Activated CD4-positive, alpha-beta memory T cell treated with anti-CD3 and anti-CD28 coated beads for 36 hours (primary cell): ENCODE measurements at places on chromosomes 3 and 15. TPM values are rescaled to one million over a fixed set of nuclear protein-coding genes. Genes with fewer than 3 reads are reported as not detected.

- DNase-seq = no peak
These were observed 775.8 kb downstream of the ZNF385D start for GRCh38 chr3:20975188-20975651.

- no peak for DNase-seq
These were observed 26.6 kb upstream of the THSD4 start for GRCh38 chr15:71088683-71089082.

ROPN1 gene
- not detected for total RNA-seq

- no peak for DNase-seq
These were observed 141.7 kb downstream of the RPLP1 start for GRCh38 chr15:69593981-69594966.

DNA sequence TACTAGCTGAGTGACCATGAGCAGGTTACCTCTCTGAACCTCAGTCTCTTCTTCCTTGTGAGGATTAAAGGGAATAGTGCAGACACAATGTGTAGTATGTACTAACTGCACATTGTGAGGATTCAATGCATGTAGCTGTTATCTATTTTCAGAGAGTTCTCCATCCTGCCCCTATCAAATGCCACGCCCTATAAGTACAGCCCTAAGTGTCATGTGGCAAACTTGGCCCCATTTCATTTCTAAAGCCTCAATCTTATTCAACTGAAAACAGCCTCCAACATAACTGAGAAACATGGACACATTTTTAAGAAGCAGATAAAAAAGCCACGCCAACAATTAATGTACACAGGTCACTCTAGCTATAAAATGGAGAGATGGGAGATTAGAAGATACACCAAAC lies 220.0 kb downstream of the TBL1XR1 start:
- no peak for DNase-seq

CACNA2D2 gene
- total RNA-seq = 0.69 TPM

- peak; percentile 46 for DNase-seq
These were observed at the start of gene MRAS for GRCh38 chr3:138347960-138348753. Gene MRAS, plus strand, starts transcription at chr3:138348579. Its CDS starts 24,305 bp downstream, at chr3:138372884.

HRH1 gene
- 2.9 TPM for total RNA-seq

FILIP1L gene
- total RNA-seq = 0.17 TPM

DNA sequence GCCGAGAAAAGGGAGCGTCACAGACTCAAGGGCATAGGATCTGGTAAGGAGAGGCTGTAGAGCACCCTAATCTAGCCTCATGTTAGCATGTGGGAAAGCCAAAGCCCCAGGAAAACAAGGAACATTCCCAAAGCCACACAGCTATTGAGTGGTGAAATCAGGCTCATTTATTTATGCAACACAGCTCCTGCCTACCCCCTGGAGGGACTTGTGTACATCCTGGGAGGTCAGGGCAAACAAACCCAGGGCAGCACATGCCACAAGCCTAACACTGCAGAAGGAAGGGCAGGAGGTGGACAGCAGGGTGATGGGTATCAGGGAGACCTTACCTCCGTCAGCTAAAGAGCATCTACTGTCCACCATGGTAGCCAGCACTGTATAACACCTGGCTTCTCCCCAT lies 283.5 kb downstream of the RPLP1 start:
- DNase-seq = no peak

MYZAP gene
- 0.55 TPM for total RNA-seq

DNA sequence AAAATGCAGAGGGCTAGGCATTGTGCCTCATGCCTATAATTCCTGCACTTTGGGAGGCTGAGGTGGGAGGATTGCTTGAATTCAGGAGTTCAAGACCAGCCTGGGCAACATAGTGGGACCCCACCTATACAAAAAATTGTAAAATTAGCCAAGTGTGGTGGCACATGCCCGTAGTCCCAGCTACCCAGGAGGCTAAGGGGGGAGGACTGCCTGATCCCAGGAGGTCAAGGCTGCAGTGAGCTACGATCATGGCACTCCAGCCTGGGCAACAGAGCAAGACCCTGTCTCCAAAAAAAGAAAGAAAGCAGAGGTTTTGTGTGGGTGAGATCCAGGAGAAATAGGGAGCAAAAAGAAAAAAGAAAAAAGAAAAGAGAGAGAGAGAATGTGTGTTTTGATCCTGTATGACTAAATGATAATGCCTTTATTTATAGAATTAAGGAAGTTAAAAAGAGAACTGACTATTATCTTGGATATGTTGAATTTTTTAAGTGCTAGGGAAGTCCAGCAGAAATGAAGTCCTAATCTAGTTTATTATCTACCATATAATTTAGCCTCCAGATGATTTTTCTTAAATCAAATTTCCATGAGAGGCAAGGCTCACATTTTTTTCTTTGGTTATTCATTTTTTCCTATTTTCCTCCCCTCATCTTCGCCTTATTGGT lies 4.8 kb downstream of the TTBK2 start:
- DNase-seq = no peak

DET1 gene
- total RNA-seq = 1.9 TPM

- DNase-seq = no peak
These were observed 72.5 kb upstream of the AGTR1 start for GRCh38 chr3:148625095-148625736.

GDPGP1 gene
- 9.2 TPM for total RNA-seq

GRCh38 chr3:122536632-122537001 lies 21.9 kb upstream of the KPNA1 start:
- DNase-seq = no peak

DISP2 gene
- 0.02 TPM for total RNA-seq

GRCh38 chr3:178341636-178342035 lies 194.6 kb upstream of the KCNMB2 start:
- no peak for DNase-seq

DNA sequence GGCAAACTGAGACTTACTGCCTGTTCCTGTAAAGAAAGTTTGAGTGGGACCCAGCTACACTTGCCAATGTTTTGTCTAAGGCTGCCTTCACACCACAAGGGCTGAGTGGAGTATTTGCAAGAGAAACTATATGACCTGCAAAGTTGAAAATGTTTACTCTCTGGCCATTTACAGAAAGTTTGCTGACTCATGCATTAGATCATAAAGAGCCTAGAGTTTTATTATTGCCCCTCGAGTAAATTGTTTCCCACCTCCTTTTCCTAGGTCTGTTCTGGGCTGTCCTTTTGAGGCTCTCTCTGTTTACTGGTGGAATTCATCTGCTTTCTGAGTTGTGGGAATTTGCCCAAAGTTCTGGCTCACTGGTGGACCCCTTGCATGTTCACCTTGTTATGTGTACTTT lies 6.7 kb upstream of the PROK2 start:
- no peak for DNase-seq

GRCh38 chr15:77827860-77828259 lies 195.1 kb upstream of the LINGO1 start:
- DNase-seq = no peak

- no peak for DNase-seq
These were observed 96.2 kb downstream of the ECT2 start for GRCh38 chr3:172846706-172847105.

DNA sequence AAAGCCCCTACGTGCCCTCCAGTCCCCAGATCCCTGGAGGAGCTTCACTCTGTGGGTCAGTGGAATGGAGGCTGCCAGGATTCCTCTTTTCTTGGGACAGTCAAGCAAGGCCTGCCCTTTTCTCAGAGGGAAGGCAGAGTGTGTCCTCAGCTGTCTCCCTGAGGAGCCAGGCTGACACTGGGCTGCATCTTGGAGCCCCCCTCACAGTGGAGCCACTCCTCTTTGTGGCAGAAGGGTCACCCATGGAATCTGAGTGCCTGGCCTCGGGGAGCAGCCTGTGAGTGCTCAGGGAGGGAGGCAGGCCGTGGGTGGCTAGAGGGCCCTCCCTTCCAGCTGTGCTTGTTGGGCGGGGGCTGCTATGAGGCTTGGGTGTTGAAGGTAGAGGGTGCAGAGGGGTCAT lies 41.2 kb downstream of the BOC start:
- no peak for DNase-seq

DNA sequence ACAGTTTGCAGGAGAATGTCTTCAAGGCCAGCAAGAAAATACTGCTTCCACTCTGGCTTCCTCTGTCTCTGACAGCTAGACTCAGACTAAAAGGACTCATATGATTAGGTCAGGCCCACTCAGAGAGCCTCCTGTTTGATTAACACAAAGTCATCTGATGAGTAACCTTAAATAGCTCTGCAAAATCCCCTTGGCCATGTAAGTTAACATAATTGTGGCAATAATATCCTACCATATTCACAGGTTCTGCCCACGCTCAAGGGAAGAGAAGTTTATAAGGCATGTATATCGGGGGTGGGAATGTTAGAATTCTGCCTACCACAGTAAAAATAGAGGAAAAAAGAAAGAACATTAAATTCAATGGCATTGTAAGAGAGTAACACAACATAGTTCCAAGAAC lies 20.6 kb upstream of the HHATL start:
- no peak for DNase-seq

GRCh38 chr3:195080571-195081151 lies 190.3 kb downstream of the XXYLT1 start:
- no peak for DNase-seq

DNA sequence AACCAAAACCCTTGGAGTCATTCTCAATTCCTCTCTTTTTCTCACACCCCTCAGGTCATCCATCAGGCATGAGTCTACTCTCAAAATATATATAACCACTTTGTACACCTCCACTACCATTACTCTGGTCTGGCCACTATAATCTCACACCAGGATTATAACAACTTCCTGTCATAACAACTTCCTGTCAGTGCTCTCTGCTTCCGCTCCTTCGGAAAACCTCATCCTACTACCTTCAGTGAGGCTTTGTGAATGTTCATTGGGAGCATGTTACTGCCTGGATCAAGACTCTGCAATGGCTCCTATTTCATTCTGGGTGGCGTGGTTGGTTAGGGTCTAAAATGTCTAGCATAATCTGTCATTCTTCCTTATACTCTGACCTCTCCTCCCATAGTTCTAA lies 447.4 kb downstream of the MAGI1 start:
- DNase-seq = no peak

DNA sequence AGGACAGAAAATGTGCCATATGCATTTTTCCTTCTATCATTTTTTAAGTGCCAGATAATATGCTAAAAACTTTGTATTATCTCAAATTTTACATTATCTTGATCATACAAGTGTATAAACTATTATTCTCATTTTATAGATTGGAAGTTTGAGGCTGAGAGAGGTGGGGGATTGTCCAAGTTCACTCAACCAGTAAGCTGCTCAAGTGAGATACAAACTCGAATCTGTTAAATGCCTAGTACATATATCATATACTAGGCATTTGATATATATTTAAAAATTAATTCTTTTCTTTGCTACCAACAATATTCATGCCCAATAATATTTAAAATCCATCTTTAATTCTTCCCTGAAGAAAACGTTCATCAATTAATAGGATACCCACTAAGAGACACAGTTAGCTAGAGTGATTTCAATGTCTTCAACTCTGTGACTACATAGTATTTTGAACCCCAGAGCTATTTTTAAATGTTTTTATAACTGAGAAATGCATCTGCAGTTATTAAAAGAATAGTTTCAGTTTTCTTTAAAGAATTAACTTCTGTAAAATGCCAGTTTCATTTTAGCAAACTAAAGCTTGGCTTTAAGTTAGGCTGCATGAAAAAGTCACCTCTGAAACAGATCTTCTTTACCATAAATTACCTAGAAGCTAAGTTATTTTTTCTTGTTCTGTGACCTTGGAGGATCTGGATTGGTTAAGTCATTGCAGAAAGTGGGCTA lies 40.4 kb downstream of the IQCB1 start:
- DNase-seq = no peak

IQCF5 gene
- not detected for total RNA-seq

ITGB5 gene
- 1.5 TPM for total RNA-seq

LMAN1L gene
- not detected for total RNA-seq

DNA sequence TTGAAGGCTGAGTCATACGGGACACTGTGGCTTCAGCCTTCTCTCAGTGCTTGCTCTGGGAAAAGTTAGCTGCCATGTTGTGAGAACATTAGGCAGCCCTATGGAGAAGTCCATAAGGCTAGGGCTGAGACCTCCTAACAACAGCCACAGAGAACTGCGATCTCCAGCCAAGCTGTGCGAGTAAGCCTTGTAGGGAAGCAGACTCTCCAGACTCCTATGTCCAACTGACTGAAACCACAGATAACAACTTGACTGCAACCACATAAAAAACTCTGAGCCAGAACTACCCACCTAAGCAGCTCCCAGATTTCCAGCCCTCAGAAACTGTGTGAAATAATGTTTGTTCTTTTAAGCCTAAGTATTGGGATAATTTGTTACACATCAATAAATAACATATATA lies 40.7 kb downstream of the DENND6A start:
- no peak for DNase-seq

- no peak for DNase-seq
These were observed 53.7 kb downstream of the DHX30 start for GRCh38 chr3:47856669-47857068.

DNA sequence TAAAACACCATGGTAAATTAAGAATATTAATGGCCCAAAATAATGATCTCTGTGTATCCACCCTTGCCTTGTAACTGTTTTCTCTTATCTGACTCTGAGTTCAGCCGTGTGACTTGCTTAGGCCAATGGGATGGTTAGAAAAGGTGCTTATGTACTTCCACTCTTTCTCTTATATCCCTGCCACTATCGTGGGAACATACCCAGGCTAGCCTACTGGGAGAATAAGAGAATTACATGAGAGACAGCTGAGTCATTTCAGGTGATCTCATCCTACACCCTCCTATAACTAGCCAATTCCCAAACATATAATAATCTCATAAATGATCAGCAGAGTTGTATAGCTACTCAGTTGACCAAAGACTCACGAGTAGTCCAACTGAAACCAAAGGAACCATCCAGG lies 98.3 kb upstream of the ABI3BP start:
- DNase-seq = no peak

- no peak for DNase-seq
These were observed 54.2 kb downstream of the GRIP2 start for GRCh38 chr3:14485981-14486380.

- DNase-seq = no peak
These were observed 51.6 kb downstream of the TP53BP1 start for GRCh38 chr15:43441316-43441715.

ABHD17C gene
- total RNA-seq = 6.1 TPM

SAMMSON gene
- total RNA-seq = not detected

EDC3 gene
- 36.8 TPM for total RNA-seq

- DNase-seq = no peak
These were observed 31.6 kb downstream of the COL8A1 start for GRCh38 chr3:99669879-99670555.

ARNT2 gene
- 0.38 TPM for total RNA-seq

ZPLD1 gene
- total RNA-seq = not detected

DNA sequence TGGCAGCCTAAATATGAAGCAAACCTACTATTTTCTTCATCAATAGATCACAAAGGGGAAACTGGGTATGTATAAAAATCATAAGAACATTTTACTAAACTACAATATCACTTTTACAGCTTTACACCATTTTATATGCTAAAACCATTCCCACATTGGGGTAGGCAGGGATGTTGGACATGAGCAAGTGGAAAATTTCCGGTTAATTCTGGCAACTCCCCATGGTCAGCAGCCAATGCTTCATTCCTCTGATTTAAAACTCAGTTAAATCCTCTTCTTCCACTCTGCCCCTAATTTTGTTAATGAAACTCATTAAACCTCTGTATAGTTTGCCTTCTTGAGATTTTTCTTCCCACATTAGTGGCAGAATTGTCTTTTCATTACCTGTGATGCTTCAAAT lies 552.5 kb upstream of the NECTIN3 start:
- DNase-seq = no peak

CFAP20DC gene
- 2.4 TPM for total RNA-seq

ZNF860 gene
- 0.19 TPM for total RNA-seq

- DNase-seq = no peak
These were observed 38.8 kb upstream of the PCSK6 start for GRCh38 chr15:101528108-101528916.

THAP10 gene
- 0.51 TPM for total RNA-seq

ATP13A5 gene
- total RNA-seq = not detected

PLAAT1 gene
- 0.39 TPM for total RNA-seq
